ENCODE measurements at places on chromosomes 7 and 10.

GRCh38 chr7:27162561-27163287 is 2.6 kb downstream of the HOXA9 start:
- DNase-seq, result no peak

- DNase-seq, result no peak
These were observed 8.8 kb upstream of the SMKR1 start for GRCh38 chr7:129493555-129493954.

DNA sequence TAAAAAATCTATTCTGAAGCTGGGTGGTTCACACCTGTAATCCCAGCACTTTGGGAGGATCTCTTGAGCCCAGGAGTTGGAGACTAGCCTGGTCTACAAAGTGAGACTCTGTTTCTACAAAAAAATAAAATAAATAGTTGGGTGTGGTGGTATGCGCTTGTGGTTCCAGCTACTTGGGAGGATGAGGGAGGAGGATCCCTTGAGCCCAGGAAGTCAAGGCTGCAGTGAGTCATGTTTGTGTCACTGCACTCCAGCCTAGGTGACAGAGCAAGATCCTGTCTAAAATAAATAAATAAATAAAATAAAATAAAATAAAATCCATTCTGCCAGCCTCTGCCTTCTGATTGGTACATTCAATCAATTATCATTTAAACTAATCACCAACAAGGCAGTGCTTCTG is 17.5 kb downstream of the ZNF33A start:
- no peak for DNase-seq

DNA sequence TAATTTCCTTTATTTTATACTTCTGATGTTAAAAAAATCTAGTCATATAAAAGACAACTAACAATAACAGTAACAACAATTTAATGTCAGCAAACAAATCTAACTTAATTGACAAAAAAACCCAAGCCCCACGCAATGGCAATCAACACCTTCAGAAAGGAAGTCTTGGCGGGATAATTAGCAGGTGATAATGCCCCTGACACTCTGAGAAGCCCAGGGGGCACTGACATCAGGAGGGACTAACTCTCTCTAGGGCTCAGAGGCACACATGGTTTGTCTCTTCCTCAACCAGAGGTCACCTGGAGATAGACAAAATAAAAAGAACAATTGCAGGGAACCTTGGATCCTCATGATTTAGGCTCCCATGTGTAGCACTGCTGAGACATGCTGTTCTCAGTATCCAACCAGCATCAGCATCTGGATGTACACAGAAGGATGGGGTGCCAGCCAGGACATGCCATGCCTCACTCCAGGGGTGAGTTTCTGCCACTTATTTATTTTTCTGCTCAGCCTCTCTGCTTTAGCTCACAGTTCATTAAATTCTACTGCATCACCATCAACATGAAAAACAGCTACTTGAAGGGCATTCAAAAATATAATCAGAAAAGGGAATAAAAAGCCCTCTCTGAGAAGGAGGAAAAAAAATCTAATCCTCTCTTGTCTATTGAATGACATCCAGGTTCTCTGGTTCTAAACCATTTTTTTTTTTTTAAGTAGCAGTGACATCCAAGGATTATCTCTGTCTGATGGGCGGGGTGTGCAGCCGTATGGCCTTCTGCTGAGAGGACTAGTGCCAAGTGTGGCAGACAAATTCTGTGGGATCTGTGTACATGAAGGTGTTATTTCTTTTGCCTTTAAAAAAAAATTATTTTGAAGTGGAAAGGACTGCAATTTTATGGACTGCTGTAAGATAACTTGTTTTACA is 96.3 kb downstream of the ATXN7L1 start:
- DNase-seq, result peak; percentile 47
